ENCODE measurements at places on chromosomes 12 and 14. TPM values are rescaled to one million over a fixed set of nuclear protein-coding genes. Genes with fewer than 3 reads are reported as not detected.

- H3K27me3 ChIP-seq: no peaks in the 10 kb centered on the region
- H3K27ac ChIP-seq: no peak overlapping the region
- no peak for DNase-seq
Measured at GRCh38 chr14:35051796-35052195, 5.7 kb downstream of the FAM177A1 start.

GRCh38 chr12:131971226-131971625, 21.5 kb downstream of the EP400 start:
- peaks cover 25% of the 10 kb centered on the region for H3K4me1 ChIP-seq
- no peak for DNase-seq
- no peaks in the 10 kb centered on the region for H3K27me3 ChIP-seq
- no peak overlapping the region for H3K4me3 ChIP-seq
- peaks cover 5% of the 10 kb centered on the region for H3K36me3 ChIP-seq

- H3K27ac ChIP-seq: no peak overlapping the region
- H3K4me1 ChIP-seq: no peaks in the 10 kb centered on the region
- no peaks in the 10 kb centered on the region for H3K36me3 ChIP-seq
- H3K27me3 ChIP-seq: peaks cover 2% of the 10 kb centered on the region
- peak; percentile 64 for DNase-seq
Measured at GRCh38 chr14:38721822-38722431, 381.1 kb downstream of the SEC23A start.

- H3K27me3 ChIP-seq: no peaks in the 10 kb centered on the region
- peak overlapping the region; percentile 79 for H3K27ac ChIP-seq
- peak overlapping the region; percentile 78 for H3K4me3 ChIP-seq
- H3K4me1 ChIP-seq: peaks cover 62% of the 10 kb centered on the region
- DNase-seq: peak; percentile 30
Measured at GRCh38 chr12:47881826-47882427, 22.9 kb downstream of the VDR start.

- DNase-seq: peak; percentile 54
- peaks cover 18% of the 10 kb centered on the region for H3K4me1 ChIP-seq
Measured at GRCh38 chr14:50362764-50363713, 33.6 kb downstream of the CDKL1 start.

- H3K36me3 ChIP-seq: no peaks in the 10 kb centered on the region
- H3K4me1 ChIP-seq: no peaks in the 10 kb centered on the region
- no peak overlapping the region for H3K4me3 ChIP-seq
- peaks cover 11% of the 10 kb centered on the region for H3K27me3 ChIP-seq
Measured at GRCh38 chr12:54160769-54161480, 27.9 kb downstream of the SMUG1 start.

DNA sequence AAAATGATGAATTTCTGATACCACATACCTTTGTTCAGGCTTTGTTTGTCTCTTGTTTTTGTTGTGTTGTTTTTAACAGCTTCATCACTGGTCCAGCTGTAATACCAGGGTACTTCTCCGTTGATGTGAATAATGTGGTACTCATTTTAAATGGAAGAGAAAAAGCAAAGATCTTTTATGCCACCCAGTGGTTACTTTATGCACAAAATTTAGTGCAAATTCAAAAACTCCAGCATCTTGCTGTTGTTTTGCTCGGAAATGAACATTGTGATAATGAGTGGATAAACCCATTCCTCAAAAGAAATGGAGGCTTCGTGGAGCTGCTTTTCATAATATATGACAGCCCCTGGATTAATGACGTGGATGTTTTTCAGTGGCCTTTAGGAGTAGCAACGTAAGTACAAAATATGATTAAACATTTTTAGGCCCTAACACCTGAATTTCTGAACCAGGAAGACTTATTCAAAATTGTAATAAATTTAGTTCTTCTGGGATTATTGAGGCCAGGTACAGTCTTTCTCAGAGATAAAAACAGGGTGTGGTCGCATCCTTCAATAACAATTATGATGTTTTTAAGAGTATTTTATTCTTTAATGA, 22.4 kb downstream of the RXYLT1 start:
- no peak overlapping the region for H3K27ac ChIP-seq
- peaks cover 2% of the 10 kb centered on the region for H3K4me1 ChIP-seq
- H3K27me3 ChIP-seq: no peaks in the 10 kb centered on the region

DNA sequence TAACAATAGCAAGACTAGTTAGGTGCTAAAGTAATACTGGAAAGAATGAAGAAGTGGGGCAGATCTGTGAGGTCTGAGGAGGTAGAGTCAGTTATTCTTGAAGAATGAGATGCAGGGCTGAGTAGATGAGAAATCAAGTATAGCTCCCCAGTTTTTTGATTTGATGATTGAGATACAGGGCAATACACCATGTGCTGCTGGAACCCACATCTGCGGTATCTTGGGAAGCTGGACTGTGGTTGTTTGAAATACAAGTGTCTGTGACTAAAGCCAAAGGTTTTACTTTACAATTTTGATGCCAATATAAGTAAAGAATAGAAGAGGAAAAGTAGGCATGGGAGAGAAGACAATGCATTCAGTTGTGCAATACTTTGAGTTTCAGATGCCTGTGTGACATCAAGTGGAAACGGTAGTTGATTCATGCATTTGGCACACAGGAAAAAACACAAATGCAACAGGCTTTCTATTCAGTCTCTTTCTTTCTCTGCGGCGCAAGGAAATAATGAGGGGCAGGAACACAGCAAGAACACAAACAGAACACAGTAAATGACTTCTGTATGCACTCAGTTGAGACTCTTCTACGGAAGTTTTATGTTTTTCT, 190.2 kb upstream of the SLC38A2 start:
- DNase-seq: no peak
- no peaks in the 10 kb centered on the region for H3K27me3 ChIP-seq
- H3K27ac ChIP-seq: no peak overlapping the region
- no peak overlapping the region for H3K4me3 ChIP-seq
- peaks cover 4% of the 10 kb centered on the region for H3K36me3 ChIP-seq

GRCh38 chr14:52640137-52640536, 55.2 kb downstream of the ERO1A start:
- DNase-seq: peak; percentile 8
- H3K27me3 ChIP-seq: no peaks in the 10 kb centered on the region
- no peak overlapping the region for H3K4me3 ChIP-seq
- peaks cover 26% of the 10 kb centered on the region for H3K36me3 ChIP-seq
- H3K27ac ChIP-seq: no peak overlapping the region
- peaks cover 11% of the 10 kb centered on the region for H3K4me1 ChIP-seq

GRCh38 chr12:46351886-46352650, 20.5 kb downstream of the SLC38A2 start:
- no peak overlapping the region for H3K27ac ChIP-seq
- peaks cover 8% of the 10 kb centered on the region for H3K4me1 ChIP-seq
- H3K36me3 ChIP-seq: no peaks in the 10 kb centered on the region

GRCh38 chr14:68630611-68631393, 162.1 kb downstream of the ZFP36L1 start:
- H3K4me3 ChIP-seq: no peak overlapping the region
- no peaks in the 10 kb centered on the region for H3K27me3 ChIP-seq
- H3K36me3 ChIP-seq: no peaks in the 10 kb centered on the region
- H3K4me1 ChIP-seq: peaks cover 10% of the 10 kb centered on the region
- no peak overlapping the region for H3K27ac ChIP-seq

GRCh38 chr12:95396849-95397468, 77.0 kb upstream of the METAP2 start:
- H3K27ac ChIP-seq: peak overlapping the region; percentile 54
- peaks cover 8% of the 10 kb centered on the region for H3K36me3 ChIP-seq
- H3K4me3 ChIP-seq: no peak overlapping the region
- H3K4me1 ChIP-seq: peaks cover 22% of the 10 kb centered on the region
- DNase-seq: peak; percentile 21
- H3K27me3 ChIP-seq: peaks cover 25% of the 10 kb centered on the region

DNA sequence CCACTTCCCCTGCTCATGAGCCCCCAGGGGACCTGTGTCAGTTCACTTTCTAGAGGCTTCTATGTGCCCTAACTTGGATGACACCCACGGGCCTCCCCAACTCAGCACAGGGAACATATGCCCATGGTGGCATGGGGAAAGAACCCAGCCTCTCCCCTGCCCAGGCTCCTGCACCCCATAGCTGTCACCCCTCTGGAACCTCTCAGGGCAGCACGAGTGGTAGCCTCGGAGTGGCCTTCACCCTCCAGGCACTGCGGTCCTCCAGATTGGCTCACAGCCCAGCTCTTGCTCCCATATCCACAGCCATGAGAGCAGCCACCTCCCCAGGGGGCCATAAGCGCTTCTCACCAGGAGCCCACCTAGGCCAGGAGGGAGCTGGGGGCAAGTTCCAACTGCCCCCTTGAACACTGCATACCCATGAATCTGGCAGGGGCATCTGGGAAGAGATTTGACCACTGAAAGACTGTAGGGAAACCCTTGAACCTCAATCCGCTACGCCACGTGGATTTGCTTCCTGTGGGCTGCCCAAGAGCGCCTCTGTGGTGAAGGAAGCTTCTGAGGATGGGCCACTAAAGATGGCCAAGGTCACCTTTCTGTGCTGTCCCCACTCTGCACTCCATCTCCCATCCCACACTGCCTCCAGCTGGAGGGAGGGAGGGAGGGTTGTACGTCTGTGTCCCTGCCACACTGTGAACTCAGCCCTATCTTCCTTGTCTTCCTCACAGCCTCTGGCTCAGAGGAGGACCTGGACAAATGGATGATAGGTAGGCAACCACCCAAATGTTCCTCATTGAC, 11.9 kb downstream of the PLD4 start:
- peaks cover 2% of the 10 kb centered on the region for H3K4me1 ChIP-seq
- no peak overlapping the region for H3K4me3 ChIP-seq
- no peak overlapping the region for H3K27ac ChIP-seq
- H3K36me3 ChIP-seq: no peaks in the 10 kb centered on the region

GRCh38 chr12:23472329-23472971, 477.0 kb downstream of the SOX5 start:
- no peak overlapping the region for H3K4me3 ChIP-seq
- H3K27ac ChIP-seq: no peak overlapping the region
- DNase-seq: no peak
- no peaks in the 10 kb centered on the region for H3K4me1 ChIP-seq

GRCh38 chr12:75308279-75308678, 21.8 kb downstream of the CAPS2 start:
- H3K4me3 ChIP-seq: no peak overlapping the region
- no peaks in the 10 kb centered on the region for H3K4me1 ChIP-seq
- no peaks in the 10 kb centered on the region for H3K27me3 ChIP-seq
- H3K36me3 ChIP-seq: no peaks in the 10 kb centered on the region
- DNase-seq: no peak

- H3K27ac ChIP-seq: no peak overlapping the region
- H3K36me3 ChIP-seq: no peaks in the 10 kb centered on the region
- H3K4me3 ChIP-seq: no peak overlapping the region
- peaks cover 22% of the 10 kb centered on the region for H3K27me3 ChIP-seq
- DNase-seq: no peak
- H3K4me1 ChIP-seq: no peaks in the 10 kb centered on the region
Measured at GRCh38 chr12:64968989-64969819, 144.8 kb downstream of the TBC1D30 start.

- H3K27me3 ChIP-seq: no peaks in the 10 kb centered on the region
- peaks cover 2% of the 10 kb centered on the region for H3K36me3 ChIP-seq
- H3K4me1 ChIP-seq: no peaks in the 10 kb centered on the region
- DNase-seq: no peak
Measured at GRCh38 chr12:34377243-34378035, 355.1 kb downstream of the ALG10 start.

- H3K27ac ChIP-seq: peak overlapping the region; percentile 24
- no peak overlapping the region for H3K4me3 ChIP-seq
- DNase-seq: no peak
- peaks cover 41% of the 10 kb centered on the region for H3K4me1 ChIP-seq
Measured at GRCh38 chr14:60153991-60154390, 11.2 kb downstream of the DHRS7 start.

DNA sequence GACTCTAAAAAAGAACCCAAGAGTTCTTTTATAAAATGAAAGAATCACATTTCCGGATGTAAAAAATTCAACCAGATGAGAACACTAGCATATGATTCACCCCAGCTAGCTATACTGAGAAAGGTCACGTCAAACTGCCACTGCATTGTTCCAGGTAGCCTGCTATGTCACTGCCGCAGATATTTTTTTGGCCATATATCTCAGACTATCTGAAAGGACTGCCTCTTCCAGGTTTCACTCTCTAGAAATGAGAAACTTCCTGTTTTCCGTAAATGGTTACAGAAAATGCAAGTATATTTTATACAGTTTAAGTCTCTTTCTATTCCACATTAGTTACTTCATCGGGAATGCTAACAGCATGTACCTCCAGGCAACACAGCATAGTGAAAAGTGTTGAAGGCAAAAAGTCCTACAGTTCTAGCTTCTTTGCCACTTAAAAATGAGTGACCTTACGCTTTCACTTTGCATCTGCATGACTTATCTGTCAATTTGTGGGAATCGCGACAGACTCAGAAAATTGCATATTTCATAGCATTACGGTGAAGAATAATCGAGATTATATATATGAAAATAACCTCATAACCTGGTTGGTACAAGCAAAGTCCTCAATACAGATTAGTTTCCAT, 105.2 kb downstream of the MED13L start:
- H3K4me1 ChIP-seq: peaks cover 67% of the 10 kb centered on the region
- DNase-seq: peak; percentile 78
- H3K27ac ChIP-seq: peak overlapping the region; percentile 92
- H3K36me3 ChIP-seq: no peaks in the 10 kb centered on the region

DNA sequence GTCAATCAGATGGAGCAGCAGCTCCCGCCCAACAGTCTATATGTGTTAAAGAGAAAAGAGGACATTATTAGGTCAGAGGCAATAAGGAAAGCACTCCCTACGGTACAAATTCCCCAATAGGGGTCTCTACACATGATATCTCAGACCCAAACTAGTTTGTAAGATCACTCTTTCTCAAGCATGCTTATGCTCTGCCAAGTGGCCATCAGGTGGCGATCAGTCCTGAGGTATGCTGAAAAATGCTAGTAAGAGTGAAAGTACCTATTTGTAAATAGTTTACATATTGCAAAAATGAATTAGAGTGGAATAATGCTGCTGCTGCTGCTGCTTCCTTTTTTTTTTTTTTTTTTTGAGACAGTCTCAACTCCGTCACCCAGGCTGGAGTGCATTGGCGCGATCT, 61.0 kb downstream of the CPM start:
- peaks cover 40% of the 10 kb centered on the region for H3K36me3 ChIP-seq
- no peak overlapping the region for H3K4me3 ChIP-seq
- H3K27me3 ChIP-seq: no peaks in the 10 kb centered on the region
- DNase-seq: peak; percentile 54
- H3K27ac ChIP-seq: no peak overlapping the region
- no peaks in the 10 kb centered on the region for H3K4me1 ChIP-seq

DNA sequence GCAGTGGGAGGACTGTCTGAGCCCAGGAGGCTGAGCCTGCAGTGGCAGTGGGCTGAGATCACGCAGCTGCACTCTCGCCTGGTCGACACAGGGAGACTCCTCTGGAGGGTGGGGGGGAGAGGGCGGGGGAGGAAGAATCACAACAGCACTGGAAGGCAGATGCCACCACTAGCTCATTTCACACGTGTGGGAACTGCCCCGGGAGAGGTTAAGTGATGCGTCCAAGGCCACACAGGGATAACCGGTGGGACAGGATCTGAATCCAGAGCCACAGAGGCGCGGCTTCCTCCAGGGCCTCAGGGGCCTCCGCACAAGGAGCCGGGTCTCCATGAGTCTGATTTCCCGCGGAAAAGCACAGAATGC, 20.8 kb downstream of the STX2 start:
- DNase-seq: no peak
- H3K27me3 ChIP-seq: no peaks in the 10 kb centered on the region
- H3K4me1 ChIP-seq: peaks cover 7% of the 10 kb centered on the region
- peak overlapping the region; percentile 73 for H3K27ac ChIP-seq

Gene CLEC4C
- not detected for total RNA-seq

Gene SLC8A3
- 0.57 TPM for total RNA-seq

Gene NKX2-8
- not detected for total RNA-seq

Gene FZD10
- total RNA-seq: not detected

Gene TAS2R7
- not detected for total RNA-seq

Gene KRT78
- not detected for total RNA-seq

Gene TAS2R31
- total RNA-seq: 1.1 TPM

Gene KRT6A
- not detected for total RNA-seq

Gene SLC6A12
- total RNA-seq: not detected
